ENCODE measurements at places on chromosomes 3 and 15.

DNA sequence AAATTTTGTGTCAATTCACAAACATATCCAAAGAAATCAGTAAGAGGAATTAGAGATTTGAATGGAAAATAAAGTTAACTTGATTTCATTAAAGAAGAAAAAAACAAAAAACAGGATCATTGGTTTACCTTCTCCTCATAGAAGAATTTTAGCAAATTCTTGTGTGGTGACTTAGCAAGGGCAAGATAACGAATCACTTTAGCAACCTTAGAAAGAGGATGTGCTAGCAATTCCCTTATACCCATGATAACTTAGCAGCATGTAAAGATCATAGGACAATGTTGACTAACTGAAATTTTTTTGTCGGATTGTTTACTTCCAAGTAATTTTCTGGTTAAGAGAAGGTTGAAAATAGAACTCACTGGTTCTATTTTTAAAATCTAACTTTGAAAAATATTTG is 609.3 kb downstream of the GBE1 start:
- DNase-seq = no peak

DNA sequence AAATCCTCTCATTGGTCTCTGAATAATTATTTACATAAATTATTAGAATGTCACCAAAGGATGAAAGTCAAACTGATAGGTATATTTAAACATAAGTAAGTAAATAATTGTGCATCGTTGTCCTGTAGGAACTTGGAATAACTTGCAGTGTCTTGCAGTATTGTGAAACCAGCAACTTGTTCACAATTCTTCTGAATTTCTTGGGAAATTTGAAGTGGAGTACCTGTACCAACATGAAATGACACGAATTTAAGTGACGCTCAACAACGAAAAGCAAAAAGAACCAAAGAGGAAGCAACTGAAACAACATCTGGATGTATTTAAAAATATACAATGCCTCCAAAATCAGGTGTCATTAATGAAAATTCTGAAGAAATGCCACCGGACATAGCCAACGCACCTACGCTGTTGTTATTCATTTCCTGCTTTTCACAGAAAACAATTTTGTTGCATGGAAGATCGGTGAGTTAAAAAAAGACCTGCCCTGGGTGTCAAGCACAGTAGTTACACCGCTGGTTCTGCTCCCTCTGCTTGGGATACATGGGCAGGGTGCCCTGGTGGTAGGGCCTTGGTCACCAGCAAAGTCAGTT is 112.5 kb downstream of the RPLP1 start:
- DNase-seq = no peak

DNA sequence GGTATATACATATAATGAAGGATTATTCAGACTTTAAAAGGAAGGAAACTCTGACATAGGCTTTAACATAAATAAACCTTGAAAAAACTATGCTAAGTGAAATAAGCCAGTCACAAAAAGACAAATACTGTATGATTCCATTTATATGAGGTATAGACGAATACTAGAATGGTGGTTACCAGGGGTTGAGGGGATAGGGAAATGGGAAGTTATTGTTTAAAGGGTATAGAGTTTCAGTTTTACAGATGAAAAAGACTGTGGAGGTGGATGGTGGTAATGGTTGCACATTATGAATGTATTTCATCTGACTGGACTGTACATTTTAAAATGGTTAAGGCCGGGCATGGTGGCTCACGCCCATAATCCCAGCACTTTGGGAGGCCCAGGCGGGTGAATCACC is 41.7 kb downstream of the FRMD5 start:
- DNase-seq = no peak

DNA sequence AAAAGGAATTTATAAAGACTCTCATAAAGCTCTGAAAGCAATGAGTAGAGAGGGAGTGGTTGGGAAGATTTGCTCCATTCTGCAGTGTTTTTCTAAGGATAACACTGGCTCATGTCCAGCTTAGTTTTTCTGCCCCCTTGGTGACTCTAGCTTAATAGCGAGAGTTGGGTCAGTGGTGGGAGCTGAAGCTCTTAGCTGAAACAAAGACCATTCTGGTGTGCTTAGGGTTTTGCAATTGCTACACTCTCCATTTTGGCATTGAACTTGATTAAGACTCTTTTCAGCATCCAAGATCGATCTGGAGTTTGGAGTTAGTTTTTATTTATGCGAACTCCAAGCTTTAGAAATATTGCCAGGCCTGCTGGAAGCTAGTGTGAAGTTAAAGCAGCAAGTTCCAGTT is 98.0 kb downstream of the ATG7 start:
- no peak for DNase-seq
